ENCODE measurements at places on chromosomes 4 and X.

- DNase-seq, result no peak
Observed at GRCh38 chr4:2365054-2365912, 53.2 kb downstream of the ZFYVE28 start.

DNA sequence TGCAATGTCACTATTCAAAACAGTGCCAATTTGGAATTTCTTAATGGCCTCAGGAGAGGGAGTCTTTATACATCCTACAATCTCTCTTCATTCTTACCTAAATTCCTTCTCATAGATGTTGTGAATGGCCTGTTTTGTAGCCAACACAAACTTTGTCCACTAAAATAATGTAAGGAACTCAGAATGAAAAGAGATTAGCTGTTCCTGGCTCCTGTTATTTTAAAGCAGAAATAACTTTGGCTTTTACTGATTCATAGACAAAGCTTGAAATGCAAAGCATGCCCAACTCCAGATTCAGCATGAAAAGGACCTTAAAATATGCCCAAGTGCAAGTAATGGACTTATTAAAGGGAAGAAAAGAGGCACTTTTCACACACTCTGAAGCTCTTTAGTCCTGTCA is 146.0 kb upstream of the GPC4 start:
- DNase-seq, result no peak

- DNase-seq, result no peak
Observed at GRCh38 chrX:49029876-49030275, 13.3 kb downstream of the TFE3 start.

GRCh38 chr4:110540581-110540980 is 64.6 kb downstream of the ENPEP start:
- no peak for DNase-seq

DNA sequence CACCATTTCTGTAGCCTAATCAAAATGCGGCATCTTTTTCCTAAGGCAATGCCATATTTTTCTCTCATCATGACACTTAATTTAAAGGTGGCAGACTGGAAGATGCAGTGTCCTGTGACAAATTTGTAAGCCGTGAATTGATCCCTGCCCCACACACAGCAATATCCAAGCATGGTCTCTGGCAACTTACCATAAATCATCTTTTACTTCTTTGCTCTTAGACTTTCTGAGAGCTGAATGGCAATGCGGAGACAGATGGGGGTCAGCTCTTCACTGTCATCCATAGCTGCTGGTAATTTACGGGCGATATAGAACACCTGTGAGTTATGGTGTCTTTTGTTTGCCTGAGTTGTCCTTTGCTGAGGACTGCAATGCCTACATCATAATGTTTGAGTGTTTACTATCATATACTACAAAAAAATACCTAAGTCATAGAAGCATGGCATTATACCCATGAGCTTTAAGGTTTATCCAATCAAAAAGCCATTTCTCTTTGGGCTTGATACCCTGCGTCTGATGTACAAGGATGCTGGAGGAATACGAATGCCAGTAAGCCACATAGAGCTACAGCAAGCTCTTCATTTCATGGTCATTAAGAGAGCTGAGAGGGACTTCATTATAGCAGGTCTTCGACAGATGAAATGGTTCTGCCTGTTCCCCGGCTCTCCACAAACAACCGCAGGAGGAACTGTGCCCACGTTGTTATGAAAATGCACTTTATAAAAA is 148.1 kb downstream of the TRIML1 start:
- no peak for DNase-seq

GRCh38 chrX:112163906-112164305 is 81.3 kb upstream of the TRPC5 start:
- DNase-seq, result no peak

DNA sequence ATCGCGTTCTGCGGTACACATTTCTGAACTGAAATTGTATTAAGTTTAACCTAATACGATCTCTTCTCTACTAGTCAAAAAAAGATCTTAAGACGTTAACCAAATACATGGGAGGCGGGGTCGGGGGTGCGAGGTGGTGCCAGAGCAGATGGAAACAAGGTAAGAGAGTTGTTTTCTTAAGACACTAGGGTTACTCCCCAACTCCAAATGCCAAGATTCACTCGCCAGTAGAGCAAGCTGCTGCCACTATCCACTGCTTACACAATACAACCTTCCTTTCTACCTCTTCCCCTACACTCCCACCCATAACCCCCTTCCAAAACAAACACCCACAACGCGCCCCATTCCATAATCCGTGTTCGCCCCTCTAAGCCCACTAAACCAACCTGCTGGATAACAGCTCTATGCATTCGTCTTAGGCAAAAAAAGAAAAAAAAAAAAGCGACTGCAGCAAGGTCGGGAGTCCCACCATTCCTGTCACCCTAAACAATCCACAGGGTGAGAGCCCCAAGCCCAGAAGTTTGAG is 1.3 kb downstream of the LCORL start:
- DNase-seq, result no peak

DNA sequence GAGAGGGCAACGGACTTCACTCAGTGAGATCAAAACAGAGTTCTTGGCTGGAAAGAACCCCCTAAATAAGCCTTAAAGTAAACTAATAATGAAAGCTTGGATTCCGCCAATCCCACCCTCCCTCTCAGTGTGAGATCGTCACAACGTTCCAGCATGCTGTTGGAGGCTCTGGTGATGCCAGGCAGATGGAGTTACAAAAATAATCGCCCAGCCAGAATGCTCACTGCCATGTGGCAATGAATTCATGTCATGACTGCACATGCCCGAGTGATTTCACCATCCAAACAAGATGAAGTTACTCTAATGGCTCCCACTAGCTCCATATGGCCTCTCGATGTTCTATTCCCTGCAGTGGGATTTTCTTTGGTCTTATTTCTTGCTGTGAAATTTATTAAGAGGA is 248.0 kb downstream of the SPATA18 start:
- no peak for DNase-seq

- peak; percentile 77 for DNase-seq
Observed at GRCh38 chr4:88320780-88321373, 36.5 kb upstream of the PPM1K start.

DNA sequence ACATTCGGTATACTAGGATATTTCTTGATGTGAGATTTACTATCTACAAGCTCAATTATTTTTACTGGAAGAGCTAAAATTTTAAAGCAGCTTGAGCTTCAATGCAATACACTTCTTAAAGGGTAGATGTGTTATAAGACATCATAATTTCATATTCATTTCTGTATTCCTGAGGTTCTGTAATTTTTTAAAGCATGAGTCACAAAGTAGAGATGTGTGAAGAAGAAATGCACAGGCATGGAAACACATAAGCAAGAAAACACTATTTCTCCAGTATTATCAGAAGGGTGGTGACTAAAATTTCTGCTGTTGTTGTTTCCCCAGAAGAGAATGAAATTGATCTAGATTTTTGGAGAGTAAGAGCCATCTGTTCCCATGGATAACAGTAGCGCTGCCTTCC is 72.6 kb downstream of the INPP4B start:
- DNase-seq, result no peak

DNA sequence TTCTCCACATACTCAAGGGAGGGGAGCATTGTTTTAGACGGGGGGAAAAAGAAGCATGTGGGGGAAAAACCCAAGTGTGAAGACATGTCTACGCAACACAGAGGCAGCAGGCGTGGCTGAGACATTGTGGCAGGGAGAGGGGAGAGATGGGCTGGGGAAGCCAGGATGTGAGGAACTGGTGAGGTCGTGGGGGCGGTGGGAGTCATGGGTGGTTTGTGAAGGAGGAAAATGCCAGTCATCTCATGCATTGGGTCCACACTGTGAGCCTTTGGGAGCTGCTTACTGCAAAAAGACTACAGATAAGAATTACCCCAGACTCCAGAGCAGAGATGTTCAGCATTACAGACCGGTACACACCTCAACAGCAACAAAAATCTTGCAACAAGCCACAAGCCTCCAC is 2.1 kb downstream of the JAKMIP1 start:
- DNase-seq, result no peak

DNA sequence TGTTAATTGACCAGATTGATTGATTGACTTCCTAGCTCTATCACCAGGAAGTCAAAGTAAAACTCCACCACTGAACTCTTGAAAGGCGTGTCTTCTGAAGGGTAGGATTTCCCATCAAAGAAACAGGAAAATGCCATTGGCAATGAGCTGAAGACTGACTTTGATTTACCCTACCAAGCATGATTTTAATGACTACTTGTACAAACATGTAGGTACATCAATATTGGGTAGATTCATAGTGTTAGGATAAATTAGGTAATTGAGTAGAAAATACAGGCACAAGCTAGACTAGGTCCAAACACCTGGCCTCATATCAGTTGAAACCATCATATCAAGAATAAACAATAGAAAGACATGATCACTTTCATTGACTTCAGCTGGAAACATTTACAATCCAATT is 53.2 kb upstream of the ATXN3L start:
- DNase-seq, result no peak

- no peak for DNase-seq
Observed at GRCh38 chr4:71406459-71406963, 67.7 kb downstream of the SLC4A4 start.

GRCh38 chr4:101885574-101885973 is 95.0 kb downstream of the BANK1 start:
- DNase-seq, result no peak

DNA sequence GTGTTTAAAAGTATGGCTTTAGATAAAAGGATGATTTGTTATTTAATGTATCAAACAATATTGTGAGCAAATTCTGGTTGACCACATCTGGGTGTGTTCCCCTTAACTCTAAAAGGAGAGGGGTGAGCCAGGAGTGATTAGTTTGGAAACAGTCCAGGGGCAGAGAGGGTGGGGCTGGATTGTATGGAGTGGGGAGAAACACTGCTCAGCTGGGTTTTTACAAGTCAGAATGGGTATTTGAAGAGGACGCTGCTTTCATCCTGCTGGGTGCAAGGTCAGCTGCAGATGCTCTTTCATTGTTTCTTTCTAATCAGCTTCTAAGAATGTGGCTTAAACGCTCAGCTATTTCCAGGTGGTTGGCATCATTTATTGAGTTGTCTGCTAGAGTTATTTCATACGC is 82.8 kb upstream of the LIMCH1 start:
- no peak for DNase-seq

GRCh38 chrX:72313707-72314641 is 8.3 kb upstream of the CITED1 start:
- DNase-seq, result no peak

DNA sequence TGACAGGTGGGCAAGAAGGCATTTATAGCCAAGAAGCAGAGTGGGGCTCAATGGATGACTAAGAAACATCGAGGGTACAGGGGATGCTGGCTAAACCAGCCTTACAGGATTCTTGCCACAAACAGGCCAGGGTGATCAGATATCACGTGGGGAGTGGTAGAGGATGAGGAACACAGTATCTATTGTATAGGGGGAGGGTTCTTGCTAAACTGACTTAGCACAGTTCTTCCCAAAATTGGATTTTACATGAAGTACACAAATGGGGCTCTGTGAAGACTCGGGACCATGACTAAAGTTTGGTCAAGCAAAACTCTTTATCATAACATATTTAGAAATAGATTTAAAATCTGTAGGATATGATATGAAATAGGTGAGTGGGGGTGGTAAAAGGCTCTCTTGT is 144.0 kb upstream of the ATOH1 start:
- DNase-seq, result no peak

DNA sequence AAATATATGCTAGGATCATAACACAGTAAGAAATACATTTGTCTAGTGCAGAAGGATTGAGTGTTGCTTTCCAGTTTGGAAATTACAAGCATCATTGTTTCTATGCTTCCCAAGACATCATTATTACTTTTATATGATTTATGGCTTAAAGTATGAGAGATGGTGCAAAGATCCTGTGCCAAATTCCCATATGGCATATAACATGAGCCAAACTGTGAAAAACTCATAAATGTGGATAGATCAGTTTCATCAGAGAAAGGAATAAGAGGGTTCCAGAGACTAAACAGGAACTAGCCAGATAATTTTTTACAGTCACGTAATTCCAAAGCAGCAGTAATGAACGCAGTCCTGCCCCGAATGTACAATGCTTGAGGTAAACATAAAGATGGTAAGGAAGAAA is 126.3 kb downstream of the PRDM5 start:
- DNase-seq, result no peak

DNA sequence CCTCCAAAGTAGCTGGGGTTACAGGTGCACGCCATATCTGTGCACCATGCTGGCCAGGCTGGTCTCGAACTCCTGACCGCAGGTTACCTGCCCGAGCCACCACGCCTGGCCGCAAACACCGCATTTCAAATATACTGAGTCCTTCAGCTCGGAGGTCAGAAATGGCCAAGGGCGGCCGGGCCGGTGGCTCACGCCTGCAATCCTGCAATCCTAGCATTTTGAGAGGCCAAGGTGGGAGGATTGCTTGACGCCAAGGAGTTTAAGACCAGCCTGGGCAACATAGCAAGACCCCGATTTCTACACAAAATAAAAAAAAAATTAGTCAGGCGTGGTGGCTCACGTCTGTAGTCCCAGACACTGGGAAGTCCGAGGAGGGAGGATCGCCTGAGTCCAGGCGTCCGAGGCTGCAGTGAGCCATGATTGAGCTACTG is 71.9 kb upstream of the PPP2R3B start:
- DNase-seq, result no peak

DNA sequence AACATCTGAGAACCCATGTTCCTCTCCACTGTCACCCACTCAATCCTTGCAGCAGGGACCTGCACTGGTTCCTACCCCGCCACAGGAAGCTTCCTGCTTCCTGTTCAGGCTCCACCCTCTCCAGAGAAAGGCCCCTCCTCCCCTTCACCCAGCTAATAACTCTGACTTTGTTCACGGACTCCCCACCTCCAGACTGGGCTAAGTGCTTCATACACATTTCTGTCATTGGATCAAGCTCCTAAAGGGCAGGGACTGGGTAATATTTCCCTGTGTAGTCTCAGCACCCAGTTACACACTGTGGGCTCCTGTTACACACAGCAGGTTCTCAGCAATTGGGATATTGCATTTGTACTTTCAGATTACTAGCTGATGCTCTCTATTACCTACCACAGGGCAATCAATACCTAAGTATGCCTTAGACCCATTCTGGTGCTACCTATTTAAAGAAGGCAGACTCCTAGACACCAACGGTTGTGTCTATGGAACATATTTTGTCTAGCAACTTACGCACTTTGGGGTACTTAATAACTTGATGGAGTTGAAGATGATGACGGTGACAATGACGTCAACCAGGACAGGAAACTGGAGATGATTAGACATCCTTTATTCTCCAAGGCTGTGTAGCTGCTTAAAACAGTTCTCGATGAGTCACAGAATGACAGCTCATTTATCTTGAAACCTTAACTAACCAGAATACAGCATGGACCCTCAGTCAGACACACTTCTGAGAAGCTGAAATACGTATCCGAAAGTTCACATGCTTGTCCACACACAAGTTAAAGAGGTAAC is 58.1 kb downstream of the MAML3 start:
- no peak for DNase-seq

- no peak for DNase-seq
Observed at GRCh38 chrX:101108284-101108683, 10.3 kb downstream of the CENPI start.
